ENCODE measurements at places on chromosomes 2 and 18. TPM values are rescaled to one million over a fixed set of nuclear protein-coding genes. Genes with fewer than 3 reads are reported as not detected.

The DAPL1 gene
- not detected for total RNA-seq

The FNDC4 gene
- total RNA-seq, result 34.7 TPM

The SERPINB4 gene
- not detected for total RNA-seq

The CHRND gene
- not detected for total RNA-seq

The ITGA4 gene
- 81.6 TPM for total RNA-seq

The SMYD1 gene
- total RNA-seq, result not detected

The SLC5A7 gene
- not detected for total RNA-seq

The CRYGD gene
- total RNA-seq, result not detected

The FHOD3 gene
- 22.3 TPM for total RNA-seq

The COL3A1 gene
- 3,379 TPM for total RNA-seq

The ELOA2 gene
- total RNA-seq, result not detected

The THSD7B gene
- total RNA-seq, result not detected

The ZNF521 gene
- 42.6 TPM for total RNA-seq

The LRATD1 gene
- under 0.01 TPM for total RNA-seq

The CCDC74B gene
- 4.8 TPM for total RNA-seq

The NIF3L1 gene
- 25.2 TPM for total RNA-seq

The DHRS9 gene
- total RNA-seq, result not detected

The GRB14 gene
- total RNA-seq, result 0.29 TPM

The CARF gene
- 7.6 TPM for total RNA-seq

The NFE2L2 gene
- total RNA-seq, result 162 TPM

The HOXD13 gene
- total RNA-seq, result not detected

The DNPEP gene
- 90.3 TPM for total RNA-seq

The IL1R1 gene
- 105 TPM for total RNA-seq

The OTOS gene
- total RNA-seq, result 1.2 TPM

The EHD3 gene
- total RNA-seq, result 34.6 TPM

The AQP12A gene
- total RNA-seq, result not detected

The POTEC gene
- total RNA-seq, result not detected

The RNF144A gene
- total RNA-seq, result 2.0 TPM

The PSD4 gene
- 1.6 TPM for total RNA-seq

The SCTR gene
- total RNA-seq, result not detected

The SRD5A2 gene
- not detected for total RNA-seq

The ALK gene
- total RNA-seq, result under 0.01 TPM

The NBEAL1 gene
- 44.2 TPM for total RNA-seq
